ENCODE measurements at places on chromosomes 2 and 18.

GRCh38 chr2:214410918-214411554, at the start of gene VWC2L:
Gene VWC2L (plus strand): TSS chr2:214411054. CDS start chr2:214414194, 3,140 bp downstream.
- no peak for DNase-seq

DNA sequence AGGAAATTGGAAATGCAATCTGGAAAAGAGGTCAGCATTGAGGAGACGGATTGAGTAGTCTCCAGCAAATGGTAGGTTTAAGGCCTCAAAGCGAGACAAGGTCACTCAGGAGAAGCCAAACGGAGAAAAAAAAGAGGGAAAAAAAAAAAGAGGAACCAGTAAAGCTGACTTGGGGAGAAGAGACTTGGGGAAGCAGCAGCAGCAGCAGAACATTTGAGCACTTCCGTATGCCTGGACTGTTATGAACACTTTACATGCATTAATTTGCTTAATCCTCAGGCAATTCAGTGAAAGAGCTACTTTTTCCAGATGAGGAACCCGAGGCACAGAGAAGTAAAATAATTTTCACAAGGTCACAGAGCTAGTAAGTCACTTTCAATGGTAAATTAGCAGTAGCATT, 81.3 kb downstream of the OSBPL6 start:
- DNase-seq, result no peak

GRCh38 chr2:26725521-26725820, 32.9 kb downstream of the KCNK3 start:
- no peak for DNase-seq

GRCh38 chr18:68234676-68235075, 480.2 kb downstream of the TMX3 start:
- no peak for DNase-seq

- no peak for DNase-seq
Measured at GRCh38 chr2:149799013-149799705, 211.6 kb upstream of the MMADHC start.

DNA sequence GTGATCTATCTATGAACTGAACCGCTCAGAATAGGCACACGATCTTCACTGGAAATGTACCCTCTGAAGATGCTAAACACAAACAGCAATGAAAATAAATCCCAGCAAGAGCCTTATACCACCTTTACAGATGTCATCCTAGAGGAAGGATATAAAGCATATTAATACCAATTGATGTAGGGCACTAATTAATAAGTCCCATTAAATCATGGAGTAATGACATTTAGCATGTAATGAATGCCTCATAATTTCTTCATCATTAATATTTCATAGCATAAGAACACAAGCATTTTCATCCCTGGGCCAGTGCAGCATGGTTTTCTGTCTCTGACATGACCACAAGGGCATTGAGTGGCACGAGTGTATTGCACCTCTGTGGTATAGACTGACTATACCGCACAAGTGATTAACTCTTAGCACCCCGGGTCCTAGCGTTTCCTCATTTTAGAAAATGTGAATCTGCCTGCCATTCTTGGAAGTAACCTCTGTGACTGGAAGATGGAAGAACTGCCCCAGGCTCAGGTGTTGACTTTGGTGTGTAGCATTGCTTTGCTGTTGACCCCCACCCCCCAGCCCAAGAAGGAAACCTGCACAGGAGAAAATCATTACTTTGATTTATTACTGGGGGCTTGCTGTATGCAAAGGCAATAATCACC, 1.4 kb upstream of the TMEM178A start:
- no peak for DNase-seq

- DNase-seq, result no peak
Measured at GRCh38 chr2:105803337-105803736, 58.6 kb downstream of the NCK2 start.

GRCh38 chr18:7414459-7414858, 152.7 kb upstream of the PTPRM start:
- DNase-seq, result no peak

- no peak for DNase-seq
Measured at GRCh38 chr2:54341656-54342055, 85.6 kb upstream of the TSPYL6 start.

GRCh38 chr2:239461291-239462190, 60.7 kb upstream of the HDAC4 start:
- DNase-seq, result no peak

- no peak for DNase-seq
Measured at GRCh38 chr2:231348704-231349373, 46.7 kb upstream of the B3GNT7 start.

DNA sequence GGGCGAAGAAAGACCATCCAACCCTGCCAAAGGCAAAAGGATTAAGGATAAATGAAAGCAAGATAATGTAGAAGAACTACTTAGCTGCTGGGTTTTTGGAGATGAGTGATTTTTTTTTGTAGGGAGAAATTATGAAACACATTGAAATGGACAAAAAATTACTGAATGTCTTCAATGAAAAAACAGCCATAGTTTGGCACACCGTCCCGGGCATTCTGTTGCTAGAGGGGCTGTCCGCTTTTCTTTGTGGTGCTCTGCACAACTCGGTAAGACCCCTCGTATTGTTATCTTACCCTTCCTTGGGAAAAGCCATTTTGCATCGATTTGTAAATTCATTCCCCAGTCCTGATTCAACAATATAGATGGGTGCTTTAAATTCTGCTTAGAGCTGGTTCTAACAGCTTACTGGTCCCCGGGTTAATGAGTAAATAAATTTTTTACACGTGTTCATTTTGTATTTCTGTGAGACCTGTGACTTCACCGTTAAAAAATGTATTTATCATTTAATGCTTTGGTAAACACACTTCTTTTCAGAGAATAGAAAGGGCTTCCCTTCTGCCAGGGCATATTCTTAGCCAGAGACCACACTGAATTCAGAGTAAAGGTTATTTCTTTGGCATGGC, 912 bp upstream of the LAPTM4A start:
- DNase-seq, result no peak

DNA sequence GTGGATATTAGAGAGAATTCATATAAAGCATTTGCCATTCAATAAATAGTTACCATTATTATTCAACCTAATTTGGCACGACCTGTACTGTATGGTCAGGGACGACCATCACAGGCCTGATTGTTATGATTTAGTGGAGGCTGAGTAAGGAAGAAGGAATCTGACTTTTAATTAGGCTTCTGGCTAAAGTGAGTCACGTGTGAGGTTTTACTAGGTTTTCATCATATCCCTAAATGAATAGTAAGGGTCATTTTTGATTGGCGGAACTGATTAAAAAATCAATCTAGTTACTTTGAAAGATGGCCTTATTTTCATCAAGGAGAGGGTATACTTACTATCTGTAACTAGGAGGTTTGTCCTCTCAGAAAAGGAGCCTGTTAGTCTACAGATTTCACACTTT, 143.4 kb downstream of the ADCYAP1 start:
- no peak for DNase-seq

GRCh38 chr2:52539026-52539970, 1228.3 kb upstream of the CHAC2 start:
- DNase-seq, result no peak

GRCh38 chr2:232668805-232669444, 28.2 kb upstream of the GIGYF2 start:
- no peak for DNase-seq

- no peak for DNase-seq
Measured at GRCh38 chr2:205758051-205758450, 75.8 kb downstream of the NRP2 start.

DNA sequence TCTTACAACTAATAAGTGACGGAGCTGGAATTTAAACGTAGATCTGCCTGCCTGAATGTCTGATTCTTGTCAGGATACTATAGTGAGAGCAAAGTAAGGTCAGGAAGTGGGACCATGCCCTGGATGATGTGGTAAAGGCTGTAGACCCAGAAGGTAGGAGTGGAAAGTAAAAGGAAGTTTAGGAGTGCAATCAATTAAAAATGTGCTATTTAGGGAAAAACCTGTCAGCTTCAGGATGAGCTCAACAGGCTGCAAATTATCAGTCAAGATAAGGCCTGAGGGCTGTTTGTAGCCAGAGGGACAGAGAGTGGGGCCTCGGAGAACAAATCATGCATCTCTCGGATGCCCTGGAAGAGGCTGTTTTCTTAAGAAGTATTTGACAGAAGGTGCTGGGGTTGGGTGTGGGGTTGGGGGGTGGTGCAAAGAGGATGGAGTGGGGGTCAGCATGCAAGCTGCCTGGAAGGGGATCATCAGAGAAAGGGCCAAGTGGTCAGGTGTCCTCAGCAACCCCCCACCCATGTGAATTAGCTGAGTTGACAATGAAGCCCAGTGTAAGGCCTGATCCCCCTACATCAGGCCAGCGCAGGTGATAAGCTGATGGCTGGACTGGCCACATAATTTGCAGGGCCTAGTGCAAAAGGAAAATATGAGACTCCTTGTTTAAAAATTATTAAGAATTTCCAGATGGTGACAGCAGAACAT, 53.2 kb upstream of the MAPRE3 start:
- DNase-seq, result no peak

DNA sequence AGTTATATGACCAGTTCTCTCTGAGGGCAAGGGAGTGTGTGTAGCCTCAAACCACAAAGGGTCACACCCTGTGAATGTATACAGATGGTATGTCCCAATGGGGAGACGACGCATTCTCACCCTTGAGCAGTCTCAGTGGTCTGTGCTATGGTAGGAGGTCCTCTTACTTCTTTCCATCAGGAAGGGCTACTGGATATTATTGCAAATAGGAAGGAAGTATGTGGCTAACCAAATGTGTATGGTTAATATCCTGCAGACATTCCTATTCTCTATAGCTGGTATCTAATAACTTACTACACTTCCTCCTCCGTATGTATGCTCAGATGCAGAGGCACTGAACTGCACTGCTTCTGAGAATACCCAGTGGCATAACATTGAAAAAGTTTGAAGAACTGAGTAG, 306.7 kb upstream of the CCDC68 start:
- no peak for DNase-seq

All from T-helper 1 cell (primary cell).